ENCODE measurements at places on chromosomes 7 and 10.

DNA sequence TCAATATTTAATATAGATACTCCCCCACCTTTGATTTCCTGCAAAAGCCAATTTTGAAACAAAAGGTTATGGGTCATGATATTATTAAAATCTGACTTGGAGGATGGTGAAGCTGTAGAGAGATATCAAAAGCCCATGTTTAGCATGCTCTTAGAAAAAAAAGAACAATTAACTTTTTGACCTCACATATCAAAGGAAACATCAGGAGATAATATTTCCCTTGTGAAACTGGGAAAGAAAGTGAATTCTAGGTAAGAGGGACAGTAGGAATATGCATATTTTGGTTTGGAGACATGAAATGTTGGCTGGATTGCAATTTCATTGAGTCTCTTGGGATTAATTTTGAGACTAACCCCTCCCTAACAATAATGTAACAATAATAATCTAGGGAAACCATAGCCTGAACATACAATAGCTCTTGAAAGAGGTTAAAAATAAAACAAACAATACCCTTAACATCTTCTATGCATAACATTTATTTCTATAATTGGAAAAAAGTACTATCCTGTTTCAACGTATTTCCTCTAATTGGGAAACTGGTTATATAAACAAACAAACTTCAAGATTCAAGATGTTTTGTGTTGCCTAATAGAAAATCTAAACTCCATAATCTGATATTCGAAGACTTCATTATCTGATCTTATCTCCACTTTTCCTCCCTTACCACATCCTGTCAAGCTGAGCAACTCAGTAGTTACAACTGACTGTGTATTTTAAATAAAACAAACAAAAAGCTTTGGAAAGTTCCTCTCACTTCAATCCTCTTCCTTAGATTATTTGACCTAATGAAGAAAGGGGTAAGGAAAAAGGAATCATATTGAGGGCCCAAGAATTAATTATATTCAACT lies 14.8 kb downstream of the TMEM26 start:
- no peak for DNase-seq

DNA sequence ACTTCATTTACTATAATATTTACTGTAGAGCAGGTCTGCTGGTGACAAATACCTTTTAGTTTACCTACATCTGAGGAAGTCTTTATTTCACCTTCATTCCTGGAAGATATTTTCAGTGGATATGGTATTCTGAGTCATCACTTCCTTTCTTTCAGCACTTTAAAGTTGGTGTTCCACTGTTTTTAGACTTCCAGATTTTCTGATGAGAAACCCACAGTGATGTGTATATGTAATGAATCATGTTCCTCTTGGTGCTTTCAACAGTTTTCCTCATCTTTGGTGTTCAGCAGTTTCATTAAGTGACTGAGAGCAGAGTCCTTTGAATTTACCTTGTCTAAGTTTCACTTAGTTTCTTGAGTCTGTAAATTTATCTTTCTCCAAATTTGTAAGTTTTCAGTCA lies 36.4 kb downstream of the COPG2 start:
- DNase-seq = no peak

GRCh38 chr7:96224685-96225084 lies 97.2 kb downstream of the SLC25A13 start:
- no peak for DNase-seq

- DNase-seq = no peak
Measured at GRCh38 chr10:3671386-3671955, 113.5 kb downstream of the KLF6 start.

DNA sequence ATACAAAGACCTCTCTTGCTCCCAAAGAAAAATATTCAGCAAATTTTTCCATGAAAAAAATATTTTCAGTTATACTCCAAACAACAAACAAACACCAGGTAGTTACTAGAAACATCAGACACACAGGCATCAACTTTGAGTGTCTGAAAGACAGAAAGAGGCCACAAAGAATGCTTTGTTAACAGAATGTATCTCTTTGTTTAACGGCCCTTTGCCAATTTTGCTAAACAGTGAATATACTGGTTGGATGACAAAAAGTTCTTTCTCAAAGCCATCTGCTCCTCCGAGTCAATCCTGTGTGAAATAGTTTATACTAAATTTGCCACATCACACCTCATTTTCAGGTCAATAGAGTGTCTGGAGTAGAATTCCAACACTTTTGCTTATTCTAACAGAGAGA lies 216.7 kb upstream of the PHF14 start:
- no peak for DNase-seq

- peak; percentile 20 for DNase-seq
Measured at GRCh38 chr10:11986593-11987216, 55.9 kb downstream of the UPF2 start.

GRCh38 chr7:50092579-50093491 lies at the start of gene ZPBP:
Gene ZPBP (minus strand): TSS chr7:50093246. CDS start chr7:50093194, 52 bp downstream.
- no peak for DNase-seq

- no peak for DNase-seq
Measured at GRCh38 chr7:129840757-129841156, 112.0 kb downstream of the UBE2H start.

DNA sequence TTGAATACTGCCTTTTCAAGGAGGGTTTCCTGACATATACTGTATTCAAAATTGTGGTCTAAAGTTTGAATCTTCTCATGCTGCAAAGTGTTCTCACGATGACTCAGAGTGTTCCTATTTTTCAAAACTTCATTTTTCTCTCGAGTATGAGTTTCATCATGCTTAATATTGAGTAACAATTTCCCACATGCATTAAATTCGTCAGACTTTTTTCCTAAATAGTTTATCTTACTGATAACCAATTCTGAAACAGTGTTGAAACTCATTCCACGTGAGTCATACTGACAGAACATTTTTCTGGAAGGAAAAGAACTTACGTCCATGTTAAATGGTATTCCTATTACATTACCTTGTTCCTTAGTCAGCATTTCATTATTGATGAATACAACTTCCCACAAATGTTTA lies 44.1 kb downstream of the ZNF33B start:
- DNase-seq = no peak

- no peak for DNase-seq
Measured at GRCh38 chr10:20267734-20268133, 451.5 kb downstream of the PLXDC2 start.

Data from NCI-H2107 (cell line).